ENCODE measurements at places on chromosomes 4 and X.

GRCh38 chr4:53943345-53944085 lies 120.9 kb downstream of the CHIC2 start:
- no peak for DNase-seq

GRCh38 chrX:110665223-110666002 lies 130.2 kb downstream of the CHRDL1 start:
- no peak for DNase-seq

DNA sequence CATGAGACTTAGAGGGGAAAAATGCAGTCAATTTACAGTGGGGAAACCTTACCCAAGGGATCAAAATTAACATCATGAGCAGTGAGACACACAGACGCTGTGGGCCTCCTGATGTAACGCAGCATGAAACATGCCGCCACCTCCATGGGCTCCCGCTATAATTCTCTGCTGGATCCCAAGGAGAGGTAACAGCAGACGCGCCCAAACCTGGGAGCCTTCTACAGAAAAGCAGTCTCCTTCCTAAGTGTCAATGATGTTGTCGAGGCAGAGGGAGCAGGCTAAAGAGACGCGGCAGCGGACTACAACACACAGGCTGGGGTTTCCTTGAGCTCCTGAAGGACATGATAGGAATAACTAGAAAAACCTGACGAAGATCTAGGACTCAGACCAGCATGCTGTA lies 142.3 kb downstream of the AFAP1 start:
- no peak for DNase-seq

GRCh38 chrX:103658681-103659433 lies 27.6 kb downstream of the MORF4L2 start:
- no peak for DNase-seq

GRCh38 chr4:53511014-53511413 lies 80.3 kb downstream of the LNX1 start:
- no peak for DNase-seq

DNA sequence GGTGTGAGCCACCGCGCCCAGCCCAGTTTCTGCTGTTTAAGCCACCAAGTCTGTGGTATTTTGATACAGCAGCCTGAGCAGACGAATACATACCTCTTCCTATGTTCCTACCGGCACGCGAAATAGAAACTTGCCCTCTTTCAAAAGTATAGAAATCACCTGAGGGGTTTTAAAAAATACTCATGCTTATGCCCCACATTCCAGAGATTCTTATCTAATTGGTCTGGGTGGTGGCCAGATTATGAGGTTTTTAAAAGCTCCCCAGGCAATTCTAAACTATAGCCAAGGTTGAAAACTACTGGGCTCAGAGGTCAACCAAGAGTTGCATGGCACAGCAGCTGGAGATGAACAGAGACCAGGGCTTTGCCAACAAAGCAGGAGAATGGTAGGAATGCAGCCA lies 24.9 kb upstream of the HUWE1 start:
- no peak for DNase-seq

- DNase-seq = peak; percentile 65
Observed at GRCh38 chrX:107450823-107451509, 1.5 kb downstream of the FRMPD3 start.

GRCh38 chr4:73070074-73070390 lies 516 bp upstream of the COX18 start:
- DNase-seq = no peak

- DNase-seq = no peak
Observed at GRCh38 chrX:71994601-71995000, 84.0 kb downstream of the NHSL2 start.

DNA sequence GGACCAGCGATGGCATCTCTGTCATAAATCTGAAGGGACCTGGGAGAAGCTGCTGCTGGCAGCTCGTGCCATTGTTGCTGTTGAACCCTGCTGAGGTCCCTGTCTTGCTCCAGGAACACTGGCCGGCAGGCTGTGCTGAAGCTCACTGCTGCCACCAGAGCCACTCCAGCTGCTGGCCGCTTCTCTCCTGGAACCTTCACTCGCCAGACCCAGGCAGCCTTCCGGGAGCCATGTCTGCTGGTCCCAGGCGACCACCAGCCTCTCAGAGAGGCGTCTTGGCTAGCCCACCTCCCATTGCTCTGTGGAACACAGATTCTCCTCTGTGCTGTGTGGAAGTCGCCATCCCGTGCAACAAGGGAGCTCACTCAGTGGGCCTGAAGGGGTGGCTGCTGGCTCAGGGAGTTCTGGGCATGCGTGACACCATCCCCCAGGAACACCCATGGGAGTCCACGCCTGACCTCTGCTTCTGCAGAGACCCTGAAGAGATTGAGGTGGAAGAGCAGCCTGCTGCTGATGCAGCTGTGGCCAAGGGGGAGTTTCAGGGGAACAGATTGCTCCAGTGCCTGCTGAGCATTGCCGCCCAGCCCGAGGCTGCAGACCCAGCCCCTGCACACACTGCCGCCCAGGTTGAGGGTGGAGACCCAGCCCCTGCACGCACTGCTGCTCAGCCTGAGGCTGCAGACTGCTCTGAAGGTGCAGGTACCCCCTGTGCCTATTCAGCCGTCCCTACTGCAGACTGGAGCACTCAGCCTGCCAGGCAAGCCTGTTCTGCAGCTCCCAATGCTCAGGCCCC lies 33.1 kb upstream of the CYP4V2 start:
- no peak for DNase-seq

GRCh38 chr4:147590249-147590920 lies 26.8 kb upstream of the TMEM184C start:
- no peak for DNase-seq

DNA sequence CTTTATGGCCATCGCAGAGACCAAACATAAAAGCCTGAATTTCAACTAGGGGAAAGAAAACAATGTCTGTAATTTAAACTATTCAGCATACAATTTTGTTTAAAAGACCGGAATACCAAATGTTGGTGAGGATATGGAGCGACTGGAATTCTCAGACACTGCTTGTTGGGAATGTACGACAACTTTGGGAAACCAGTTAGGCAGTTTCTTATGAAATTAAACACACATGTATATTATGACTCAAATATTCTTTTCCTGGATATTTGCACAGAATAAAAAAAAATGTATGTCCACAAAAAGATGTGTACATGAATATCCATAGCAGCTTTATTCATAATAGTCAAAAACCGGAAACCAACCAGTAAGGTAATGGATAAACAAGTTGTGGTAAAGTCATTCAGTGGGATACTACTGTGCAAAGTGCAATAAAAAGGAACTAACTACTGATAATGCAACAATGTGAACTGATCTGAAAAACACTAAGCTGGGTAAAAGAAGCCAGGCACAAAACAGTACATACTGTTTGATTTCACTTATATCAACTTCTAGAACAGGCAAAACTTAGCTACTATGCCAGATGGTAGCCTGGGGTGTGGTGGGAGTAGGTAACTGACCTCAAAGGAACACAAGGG lies 152.7 kb upstream of the FTHL17 start:
- DNase-seq = no peak

DNA sequence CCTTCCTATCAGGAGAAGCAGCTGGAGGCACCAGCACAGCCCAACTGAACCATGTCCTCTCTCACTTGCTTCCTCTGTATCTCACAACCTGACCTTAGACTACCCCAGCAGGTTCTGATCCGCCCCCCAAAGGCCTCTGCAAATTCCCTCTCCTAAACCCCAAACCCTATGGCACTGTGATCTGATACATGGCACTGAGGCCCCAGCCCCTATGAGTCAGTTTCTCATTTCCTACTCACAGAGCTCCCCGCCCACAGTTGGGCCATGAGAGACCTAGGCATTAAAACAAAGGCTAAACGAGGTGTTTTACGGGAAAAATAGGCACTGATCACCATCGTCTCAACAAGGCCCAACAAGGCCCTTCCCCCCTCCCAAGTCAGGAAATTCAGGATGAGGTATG lies 19.1 kb downstream of the SASH3 start:
- DNase-seq = no peak

DNA sequence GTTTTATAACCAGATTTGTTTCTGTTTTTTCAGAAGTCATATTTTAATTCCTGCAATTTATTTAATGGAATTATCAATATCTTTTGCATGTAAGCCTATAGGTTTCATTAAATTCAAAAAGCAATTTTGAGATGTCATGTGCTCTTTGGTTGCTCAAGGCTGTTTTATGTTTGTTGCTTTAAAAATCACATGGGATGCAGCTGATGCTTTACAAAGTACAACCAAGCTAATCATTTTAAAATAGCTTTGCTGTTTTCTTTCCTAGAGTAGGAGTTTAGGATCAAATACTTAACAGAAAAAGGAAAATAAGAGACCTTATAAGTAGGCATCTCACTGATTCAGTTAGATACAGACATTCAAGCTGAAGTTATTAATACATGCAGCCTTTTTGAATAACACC lies 11.3 kb downstream of the CPEB2 start:
- DNase-seq = no peak

DNA sequence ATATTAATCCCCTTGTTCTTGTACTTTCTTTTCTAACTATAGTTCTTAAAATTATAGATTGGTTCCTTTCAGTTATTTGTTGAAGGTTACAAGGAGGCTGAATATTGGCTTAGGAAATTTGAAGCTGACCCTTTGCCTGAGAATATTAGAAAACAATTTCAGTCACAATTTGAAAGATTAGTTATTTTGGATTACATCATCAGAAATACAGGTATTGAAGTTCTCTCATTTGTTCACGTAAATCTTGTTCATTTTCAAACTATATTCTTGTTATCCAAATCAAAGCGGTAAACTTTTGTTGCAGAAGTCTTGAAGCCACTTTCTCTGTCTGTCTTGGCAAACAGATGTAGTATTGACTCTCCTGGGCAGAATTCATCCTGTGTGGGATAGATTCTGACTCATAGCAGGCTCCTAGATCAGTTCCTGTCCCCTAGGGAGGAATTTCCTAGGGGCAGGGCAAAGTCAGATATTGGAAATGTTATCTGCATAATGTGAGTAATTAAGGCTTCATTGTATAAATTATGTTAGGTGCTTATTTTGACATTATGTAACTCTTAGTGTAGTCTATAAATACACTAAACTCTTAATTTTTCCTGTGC lies 25.2 kb downstream of the PI4K2B start:
- no peak for DNase-seq

- DNase-seq = no peak
Observed at GRCh38 chr4:95465010-95465409, 83.8 kb downstream of the UNC5C start.

DNA sequence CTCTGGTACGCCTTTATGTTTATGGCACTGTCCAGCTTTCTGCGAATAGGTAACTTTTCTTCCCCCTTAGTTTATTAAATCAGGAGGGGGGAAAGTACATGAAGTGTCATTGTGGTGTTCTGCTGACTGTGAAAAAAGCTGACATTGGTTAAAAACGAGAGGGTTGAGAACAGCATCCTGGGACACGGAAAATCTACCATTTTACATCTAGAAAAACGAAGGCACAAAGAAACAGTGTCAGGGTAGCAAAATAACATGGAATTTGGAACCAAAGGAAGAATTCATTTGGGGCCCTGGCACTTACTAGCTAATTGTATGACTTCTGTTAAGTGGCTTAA lies 1.2 kb upstream of the AMOT start:
- no peak for DNase-seq

- DNase-seq = no peak
Observed at GRCh38 chr4:85147481-85148076, 181.1 kb upstream of the WDFY3 start.

DNA sequence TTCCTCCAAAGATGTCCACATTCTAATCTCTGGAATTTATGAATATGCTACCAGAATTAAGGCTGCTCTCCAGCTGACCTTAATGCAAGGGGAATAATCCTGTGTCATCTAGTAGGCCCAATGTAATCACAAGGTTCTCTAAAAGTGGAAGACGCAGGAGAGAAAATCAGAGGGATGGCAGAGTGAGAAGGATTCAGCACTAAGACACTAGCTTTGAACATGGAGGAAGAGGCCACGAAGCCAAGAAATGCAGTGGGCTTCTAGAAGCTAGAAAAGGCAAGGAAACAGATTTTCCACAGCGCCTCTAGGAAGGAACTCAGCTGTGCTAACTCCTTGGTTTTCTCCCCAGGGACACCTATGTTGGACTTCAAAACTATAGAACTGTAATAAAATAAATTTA lies 240.7 kb upstream of the TRAM1L1 start:
- no peak for DNase-seq

DNA sequence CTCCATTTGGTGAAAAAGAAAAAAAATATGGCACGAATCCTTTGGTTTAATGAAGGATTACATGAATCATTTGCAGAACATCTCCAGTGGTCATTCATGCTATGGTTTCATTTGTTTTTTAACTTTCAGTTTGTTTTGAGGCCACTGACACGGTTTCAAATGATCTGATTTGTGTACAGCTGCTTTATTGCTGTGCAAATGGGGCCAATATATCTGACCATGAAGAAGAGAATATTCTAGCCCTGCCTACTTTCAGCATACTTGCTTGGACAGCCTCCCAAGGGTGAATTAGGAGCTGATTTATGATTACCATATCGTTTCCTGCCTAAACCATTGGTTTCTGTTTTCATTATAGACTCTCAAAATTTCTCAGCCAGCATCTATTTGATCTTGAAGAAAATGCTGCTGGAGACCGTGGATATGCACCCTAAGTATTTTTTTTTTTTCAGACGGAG lies 30.7 kb downstream of the SPARCL1 start:
- no peak for DNase-seq

Measured in T-helper 2 cell (primary cell).